Upper lobe of left lung (tissue), 6 donors: ENCODE measurements at places on chromosomes 13 and 19.

DNA sequence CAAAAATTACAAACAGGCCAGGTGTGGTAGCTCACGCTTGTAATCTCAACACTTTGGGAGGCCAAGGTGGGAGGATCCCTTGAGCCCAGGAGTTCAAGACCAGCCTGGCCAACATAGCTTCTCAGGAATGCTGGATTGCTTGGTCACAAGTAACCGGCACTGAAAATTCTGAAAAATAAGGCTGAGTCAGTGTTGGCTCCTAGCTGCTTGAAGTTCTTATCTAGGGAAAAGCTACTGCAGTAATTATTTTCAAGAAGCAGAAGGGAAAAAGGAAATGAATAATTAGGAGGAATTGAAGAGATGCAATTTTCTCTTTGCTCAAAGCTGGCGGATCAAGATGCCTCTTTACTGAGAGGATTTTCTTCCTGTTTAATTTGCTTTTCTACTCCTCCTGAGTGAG lies 75.0 kb upstream of the GTF3A start:
- no peak for DNase-seq

DNA sequence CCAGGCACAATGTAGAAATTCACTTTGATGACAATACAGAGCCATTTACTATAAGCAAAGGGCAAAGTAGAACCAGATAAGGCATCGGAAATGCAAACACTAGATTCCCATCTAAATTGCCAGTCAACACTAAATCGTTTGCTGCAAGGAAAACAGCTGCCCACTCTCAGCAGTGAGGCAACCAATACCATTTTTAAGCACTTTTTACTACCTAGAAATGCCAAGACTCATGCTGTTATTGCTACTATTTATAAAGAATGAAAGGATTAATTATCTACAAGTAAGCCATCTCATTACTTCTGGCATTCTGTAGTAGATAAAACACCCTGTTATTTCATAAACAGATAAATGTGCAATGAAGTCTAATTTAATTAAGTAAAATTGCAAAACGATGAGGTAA lies 422.0 kb downstream of the FGF14 start:
- DNase-seq: no peak

DNA sequence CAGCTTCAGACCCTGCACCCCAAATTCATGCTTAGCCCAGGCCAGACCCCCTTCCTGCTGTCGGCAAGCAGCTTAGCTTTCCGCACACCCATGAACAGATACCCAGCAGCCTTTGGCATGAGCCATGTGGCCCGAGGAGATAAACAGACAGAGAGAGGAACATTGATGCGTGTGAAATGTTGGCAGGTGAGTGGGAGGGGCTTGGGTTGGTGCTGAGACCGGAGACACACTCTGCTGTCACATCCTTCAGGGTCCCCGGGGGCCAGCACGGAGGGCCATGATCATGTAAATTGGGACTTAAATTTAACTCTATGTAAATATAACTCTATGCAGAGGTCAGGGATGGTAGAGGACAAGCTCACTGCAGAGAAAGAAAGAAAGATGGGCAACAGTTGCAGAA lies 1.5 kb downstream of the CD22 start:
- DNase-seq: no peak

- DNase-seq: no peak
Measured at GRCh38 chr19:15635016-15635805, 5.5 kb upstream of the CYP4F3 start.

DNA sequence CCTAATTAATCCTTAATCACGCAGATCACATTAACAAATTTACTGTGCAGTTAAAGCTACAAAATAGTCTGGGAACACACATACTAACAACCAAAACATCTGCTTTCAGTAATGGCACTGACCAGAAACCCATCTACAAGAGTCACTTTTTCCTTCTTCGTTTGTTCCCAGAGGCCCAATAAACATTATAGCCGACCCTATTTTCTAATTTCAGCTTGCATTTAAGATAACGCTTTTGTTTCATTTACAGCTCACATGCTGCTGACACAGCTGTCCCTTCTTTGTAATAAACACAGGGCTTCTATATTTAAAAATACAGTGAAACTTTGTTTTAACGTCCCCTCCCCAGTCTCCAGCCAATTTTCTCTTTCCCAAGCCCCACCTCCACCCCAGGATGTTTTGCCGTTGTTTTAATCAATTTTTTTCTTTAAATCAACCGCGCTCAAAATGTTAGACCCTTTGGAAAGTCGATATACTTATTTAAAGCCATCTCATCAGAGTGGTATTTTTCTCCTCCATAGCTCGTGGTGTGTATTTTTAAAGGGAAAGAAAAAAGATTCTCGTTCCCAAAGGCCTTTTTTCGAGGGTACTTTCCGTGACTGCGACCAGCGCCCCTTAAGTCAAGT lies 1.7 kb upstream of the WBP4 start:
- DNase-seq: no peak

DNA sequence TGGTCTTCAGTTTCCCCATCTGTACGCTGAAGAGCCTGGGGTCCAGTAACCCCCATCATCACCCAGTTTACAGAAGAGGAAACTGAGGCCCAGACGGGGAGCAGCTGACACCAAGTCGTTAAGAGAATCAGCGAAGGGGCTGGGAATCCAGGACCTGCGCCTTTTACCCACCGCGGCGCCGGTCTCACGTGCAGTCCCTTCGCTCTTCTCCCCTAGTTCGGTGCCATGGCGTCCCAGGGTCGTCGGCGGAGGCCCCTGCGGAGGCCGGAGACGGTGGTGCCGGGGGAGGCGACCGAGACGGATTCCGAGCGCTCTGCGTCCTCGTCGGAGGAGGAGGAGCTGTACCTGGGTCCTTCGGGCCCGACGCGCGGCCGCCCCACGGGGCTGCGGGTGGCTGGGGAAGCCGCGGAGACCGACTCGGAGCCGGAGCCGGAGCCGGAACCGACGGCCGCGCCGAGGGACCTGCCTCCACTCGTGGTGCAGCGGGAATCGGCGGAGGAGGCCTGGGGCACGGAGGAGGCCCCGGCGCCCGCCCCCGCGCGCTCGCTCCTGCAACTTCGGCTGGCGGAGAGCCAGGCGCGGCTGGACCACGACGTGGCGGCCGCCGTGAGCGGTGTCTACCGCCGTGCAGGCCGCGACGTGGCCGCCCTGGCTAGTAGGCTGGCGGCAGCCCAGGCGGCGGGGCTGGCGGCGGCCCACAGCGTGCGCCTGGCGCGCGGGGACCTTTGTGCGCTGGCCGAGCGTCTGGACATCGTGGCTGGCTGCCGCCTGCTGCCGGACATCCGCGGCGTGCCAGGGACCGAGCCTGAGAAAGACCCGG lies 698 bp downstream of the BLOC1S3 start:
- DNase-seq: no peak

GRCh38 chr19:40599331-40599901 lies 1.8 kb upstream of the LTBP4 start:
- peak; percentile 34 for DNase-seq

GRCh38 chr19:2047449-2048103 lies 3.5 kb downstream of the MKNK2 start:
- DNase-seq: peak; percentile 82

DNA sequence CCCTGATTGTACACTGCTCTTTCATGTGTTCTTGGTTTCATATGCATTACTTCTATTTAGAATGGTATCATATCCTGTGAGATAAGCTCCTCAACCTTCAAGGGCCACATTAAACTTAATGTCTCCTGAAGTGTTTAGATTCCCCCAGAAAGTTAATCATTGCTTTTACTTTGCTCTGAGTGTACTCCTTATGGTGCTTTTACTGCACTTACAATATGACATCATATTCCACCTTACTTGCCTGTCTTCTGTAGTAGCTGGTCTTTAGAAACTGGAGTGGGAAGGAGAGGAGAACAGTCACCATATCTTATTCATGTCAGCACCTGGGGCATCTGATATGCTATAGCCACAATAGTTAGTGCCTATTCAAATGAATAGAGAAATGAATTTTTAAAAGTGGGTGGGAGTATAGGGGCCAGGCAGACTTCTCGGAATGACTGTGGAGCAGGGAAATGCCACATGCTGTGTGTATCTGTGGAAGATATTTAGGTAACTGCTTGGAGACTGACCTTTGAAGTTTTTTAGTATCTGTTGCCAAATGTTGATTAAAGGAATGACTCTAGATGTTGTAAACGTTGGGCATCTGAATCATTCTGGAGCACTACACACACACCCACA lies 40.2 kb downstream of the SLAIN1 start:
- DNase-seq: no peak

GRCh38 chr13:35716729-35717128 lies 240.2 kb upstream of the MAB21L1 start:
- no peak for DNase-seq

GRCh38 chr19:7654401-7654800 lies 14.4 kb upstream of the RETN start:
- DNase-seq: no peak

DNA sequence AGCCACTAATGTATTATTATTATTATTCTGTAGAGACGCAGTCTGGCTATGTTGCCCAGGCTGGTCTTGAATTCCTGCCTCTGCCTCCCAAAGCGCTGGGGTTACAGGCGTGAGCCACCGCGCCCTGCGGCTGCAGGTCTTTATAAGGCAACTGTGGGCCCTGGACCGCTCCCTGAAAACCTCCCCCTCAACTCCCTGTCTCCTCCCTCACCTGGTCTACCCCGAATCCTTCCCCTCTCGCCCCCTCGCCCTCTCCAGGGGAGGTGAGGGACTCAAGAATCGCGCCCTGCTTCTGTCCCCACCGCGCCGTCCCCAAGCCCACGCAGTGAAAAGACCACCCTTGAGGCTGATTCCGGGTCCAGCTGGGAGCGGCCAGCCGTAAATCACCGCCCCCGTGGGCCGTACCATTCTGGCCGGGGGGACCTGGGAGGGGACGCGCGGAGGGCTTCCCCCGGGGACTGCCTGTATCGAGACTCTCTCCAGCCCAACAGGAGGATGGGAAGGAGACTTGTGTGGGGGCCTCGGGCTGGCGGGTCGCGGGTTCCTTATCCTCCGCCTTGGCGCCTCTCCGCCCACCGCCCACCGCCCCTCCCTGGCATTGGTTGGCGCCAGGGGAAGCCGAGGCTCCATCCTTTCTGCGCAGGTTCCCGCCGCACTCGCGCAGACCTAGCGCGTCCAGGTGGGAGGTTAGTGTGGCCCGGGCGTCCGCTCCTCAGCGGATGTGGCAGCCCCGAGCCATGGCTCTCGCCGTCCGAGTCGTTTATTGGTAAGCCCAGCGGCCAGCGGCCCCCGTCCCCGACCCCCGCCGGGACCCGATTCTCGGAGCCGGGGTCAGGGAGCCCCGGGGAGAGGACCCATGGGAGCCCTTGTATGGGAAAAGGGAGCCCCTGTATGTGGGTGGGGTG lies at the start of gene SELENOW:
Gene SELENOW (plus strand): TSS at position 655 of the 905 bp plus-strand sequence. CDS start 83 bp downstream, at position 738.
- DNase-seq: peak; percentile 93

DNA sequence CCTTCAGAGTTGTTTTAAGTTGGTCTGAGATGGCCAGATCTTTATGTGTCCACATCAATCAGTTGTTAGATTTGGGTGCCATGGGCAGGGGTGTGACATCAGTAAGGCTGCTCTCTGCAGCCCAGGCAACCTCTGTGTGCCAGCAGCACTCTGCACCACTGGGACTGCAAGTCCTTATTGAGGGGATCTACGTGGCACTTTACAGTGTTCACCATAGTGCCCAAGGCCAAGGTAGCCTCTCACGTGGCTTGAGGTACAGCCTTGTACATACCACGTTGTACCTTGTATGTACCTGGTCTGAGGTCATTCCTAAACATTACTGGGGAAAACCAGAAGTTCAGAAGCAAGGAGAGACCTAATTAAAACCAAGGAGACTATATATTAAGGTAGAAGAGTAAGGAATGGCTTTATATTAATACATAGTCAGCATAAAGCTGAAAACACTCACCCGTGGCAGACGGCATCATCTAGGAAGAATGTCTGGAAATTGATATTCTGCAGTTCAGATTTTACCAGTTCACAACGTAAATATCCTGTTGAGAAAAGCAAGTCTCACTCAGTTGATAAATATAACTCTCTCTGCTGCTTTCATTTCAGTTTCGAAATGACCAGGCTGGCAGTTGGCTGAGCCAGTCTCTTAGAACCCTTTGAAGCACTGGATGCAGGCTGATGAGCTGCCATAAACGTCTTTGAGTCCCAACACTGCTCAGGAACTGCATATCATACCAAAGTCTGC lies 128.8 kb downstream of the ZDHHC20 start:
- no peak for DNase-seq

GRCh38 chr19:12757544-12758274 lies 6.1 kb downstream of the BEST2 start:
- peak; percentile 95 for DNase-seq

DNA sequence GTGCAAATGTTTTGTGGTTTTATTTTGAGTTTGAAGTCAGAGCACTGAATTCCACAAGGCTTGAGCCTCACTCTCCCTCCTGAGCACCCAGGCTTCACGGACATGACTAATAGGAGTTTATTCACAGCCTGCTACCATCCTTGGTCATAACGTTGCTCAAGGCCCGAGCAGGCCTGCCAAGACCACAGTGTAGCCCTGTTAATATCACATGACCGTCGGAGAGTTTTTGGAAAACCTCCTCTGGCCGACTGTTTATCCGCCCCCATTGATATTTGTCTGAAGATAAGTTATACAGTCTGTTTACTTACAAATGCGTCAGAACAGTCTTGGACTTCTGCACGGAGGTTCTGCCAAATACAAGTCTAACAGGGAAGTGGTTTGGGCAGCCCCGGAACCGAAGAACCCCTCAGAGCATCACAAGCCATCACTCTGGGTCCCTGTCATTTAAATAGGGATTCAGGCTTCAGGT lies 89.9 kb downstream of the COL4A2 start:
- DNase-seq: no peak

- peak; percentile 42 for DNase-seq
Measured at GRCh38 chr13:41384749-41385503, 72.4 kb upstream of the RGCC start.

DNA sequence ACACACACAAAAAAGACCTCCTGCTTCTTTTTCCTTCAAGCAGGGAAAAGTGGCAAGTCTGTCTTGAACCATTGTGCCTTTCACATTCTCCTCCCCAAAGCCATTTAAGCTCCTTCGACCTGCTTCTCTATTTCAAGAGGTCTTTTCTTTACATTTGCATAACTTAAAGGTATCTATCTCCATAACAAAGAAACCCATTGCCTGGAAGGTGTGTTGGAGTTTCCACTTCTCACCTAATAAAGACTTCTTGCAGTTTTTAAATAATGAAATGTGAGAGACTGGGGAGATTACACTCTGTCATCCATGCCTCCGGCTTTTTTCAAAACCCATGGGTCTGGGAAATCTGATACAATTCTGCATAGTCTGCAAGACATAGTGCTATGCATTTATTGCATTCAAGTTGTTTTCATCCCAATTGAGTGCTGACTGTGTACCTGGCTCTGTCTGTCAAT lies 41.8 kb upstream of the NBEA start:
- no peak for DNase-seq

GRCh38 chr13:31595563-31595962 lies 143.8 kb upstream of the RXFP2 start:
- DNase-seq: no peak

GRCh38 chr19:8531470-8531869 lies 17.5 kb upstream of the ZNF414 start:
- DNase-seq: no peak

GRCh38 chr13:79402074-79402635 lies 3.9 kb downstream of the RBM26 start:
- no peak for DNase-seq

DNA sequence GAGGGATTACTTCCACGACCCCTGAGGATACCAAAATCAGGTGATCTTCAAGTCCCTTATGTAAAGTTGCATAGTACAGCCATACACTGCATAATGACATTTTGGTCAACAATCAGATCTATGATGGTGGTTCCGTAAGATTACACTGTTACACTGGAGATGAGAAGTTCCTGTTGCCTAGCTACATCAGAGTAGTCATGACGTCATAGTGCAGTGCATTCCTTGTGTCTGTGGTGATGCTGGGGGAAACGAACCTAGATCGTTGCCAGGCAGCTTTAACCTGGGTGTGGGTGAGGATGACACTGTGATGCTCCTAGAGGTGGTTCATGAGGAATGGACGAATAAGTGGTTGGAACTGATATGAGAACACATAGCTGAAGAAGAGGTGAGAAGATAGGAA lies 9.1 kb downstream of the ZNF610 start:
- DNase-seq: no peak
